Activated CD4-positive, alpha-beta T cell treated with anti-CD3 and anti-CD28 coated beads, Interleukin-2, amount 50 U/mL, for 4 hours (primary cell): ENCODE measurements at places on chromosomes 7 and 10.

- no peak for DNase-seq
Measured at GRCh38 chr10:78762086-78762630, 306.6 kb upstream of the ZMIZ1 start.

DNA sequence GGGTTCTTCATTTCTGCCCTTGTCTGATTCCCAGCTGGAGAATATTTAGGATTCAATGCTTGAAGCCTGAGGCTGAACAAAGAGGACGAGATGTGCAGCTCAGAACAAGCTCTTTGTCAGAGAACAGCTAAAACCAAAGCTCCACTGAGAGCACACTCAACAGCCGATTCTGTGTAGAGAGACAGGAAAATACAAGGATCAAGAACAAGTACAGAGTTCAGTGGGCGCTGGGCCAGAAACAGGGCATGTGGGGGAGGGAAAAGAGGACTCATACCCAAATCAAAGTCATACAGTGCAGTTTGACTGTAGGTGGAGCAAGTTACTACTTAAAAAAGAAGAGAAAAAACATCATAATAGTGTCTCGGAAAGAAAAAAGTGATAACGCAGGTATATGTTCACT is at the start of gene AGMO:
AGMO (minus strand) TSS at position 181 of the 400 bp plus-strand sequence.
- no peak for DNase-seq

- DNase-seq = no peak
Measured at GRCh38 chr10:49049660-49050059, 65.7 kb downstream of the VSTM4 start.

- no peak for DNase-seq
Measured at GRCh38 chr7:125675640-125676039, 746.0 kb upstream of the POT1 start.

GRCh38 chr10:78502210-78502936 is 468.7 kb downstream of the RPS24 start:
- DNase-seq = no peak

DNA sequence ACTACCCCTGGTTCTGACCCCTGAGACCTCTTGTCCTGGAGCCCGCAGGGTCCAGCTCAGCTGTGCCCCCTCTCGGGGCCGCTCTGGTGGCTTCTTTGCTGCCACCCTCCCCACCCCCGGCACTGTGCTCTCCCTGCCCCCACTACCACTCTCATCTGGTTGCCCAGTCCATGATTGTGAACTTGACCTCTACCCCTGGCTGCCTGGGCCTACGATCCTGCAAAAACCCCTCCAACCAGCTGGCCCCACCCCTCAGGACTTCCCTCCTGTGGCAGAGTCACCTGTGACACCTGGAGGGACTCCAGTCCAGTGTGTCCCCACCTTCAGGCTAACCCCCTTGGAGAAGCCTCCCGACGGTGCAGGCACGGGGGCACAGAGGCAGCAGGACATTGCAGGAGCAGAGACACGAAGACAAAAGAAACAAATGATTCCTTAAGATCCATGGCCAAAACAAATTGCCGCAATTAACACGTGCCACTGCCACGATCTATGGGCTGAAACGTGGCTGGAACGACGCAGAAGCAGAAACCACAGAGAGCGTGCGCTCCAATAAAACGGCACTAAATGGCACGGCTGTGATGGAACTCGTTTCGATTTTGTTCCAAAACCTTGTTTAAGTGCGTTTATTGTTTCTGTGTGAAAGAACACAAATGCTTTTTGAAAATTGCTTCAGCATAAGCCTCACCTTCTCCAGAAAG is 72.0 kb downstream of the PARP12 start:
- DNase-seq = no peak

DNA sequence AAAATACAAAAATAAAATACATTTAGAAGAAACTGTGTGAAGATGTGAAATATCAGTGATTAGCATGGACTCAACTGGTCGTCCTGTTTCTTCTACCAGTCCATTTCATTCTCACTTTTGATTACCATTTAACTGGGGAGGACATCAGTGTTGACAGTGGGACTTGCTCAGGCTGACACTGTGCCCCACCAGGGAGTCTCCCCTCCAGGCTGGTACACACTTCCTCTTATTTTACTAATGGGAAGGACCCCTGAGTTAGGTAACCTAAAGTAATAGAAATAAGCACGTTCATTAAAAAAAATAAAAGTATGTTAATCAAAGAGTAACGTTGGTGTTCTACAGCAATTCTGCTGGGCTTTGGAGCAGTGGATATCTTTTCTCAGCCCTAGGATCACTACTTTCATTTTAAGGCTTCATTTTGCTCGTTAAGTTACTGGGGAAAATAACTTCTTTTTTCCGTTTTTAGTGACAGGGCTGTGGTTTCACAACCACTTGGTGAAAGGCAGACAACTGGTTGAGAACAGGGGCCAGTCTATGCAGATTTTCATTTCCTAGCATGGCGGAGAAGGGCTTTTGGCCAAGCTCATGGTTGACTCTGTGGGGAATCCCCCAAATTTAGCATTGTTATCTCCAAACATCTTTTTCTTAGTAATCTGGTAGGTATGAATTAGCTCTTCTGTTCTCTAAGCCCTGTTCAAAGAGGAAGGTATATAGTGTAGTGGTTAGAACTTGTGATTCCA is 2.1 kb downstream of the SNX10 start:
- peak; percentile 57 for DNase-seq
